Prostate gland (tissue), 2 donors: ENCODE measurements at places on chromosomes 7 and 10.

DNA sequence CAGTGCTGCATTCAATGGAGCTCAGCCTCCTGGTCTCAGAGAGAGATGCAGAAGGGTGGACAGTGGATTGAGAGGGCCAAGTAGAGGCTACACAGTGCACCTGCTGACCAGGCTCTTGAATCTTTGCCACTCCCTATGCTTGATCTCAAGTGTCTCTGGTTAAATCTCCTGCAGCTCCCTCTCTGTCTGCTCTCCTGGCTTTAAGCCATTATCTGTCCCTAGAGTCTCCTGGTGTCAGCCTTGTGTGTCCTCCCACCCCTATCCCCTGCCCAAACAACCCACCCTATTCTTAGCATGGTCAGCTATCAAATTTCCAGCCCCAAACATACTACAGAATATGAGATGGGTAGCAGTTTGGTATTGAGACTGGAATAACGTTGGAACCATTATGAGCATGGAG lies 479.3 kb upstream of the CELF2 start:
- DNase-seq, result no peak

- DNase-seq, result no peak
Observed at GRCh38 chr10:97515271-97515978, 16.7 kb downstream of the UBTD1 start.

GRCh38 chr10:71465551-71466252 lies 69.0 kb downstream of the CDH23 start:
- no peak for DNase-seq

GRCh38 chr10:118423800-118424442 lies 81.8 kb upstream of the FAM204A start:
- peak; percentile 63 for DNase-seq

- DNase-seq, result no peak
Observed at GRCh38 chr7:100607111-100607510, 4.9 kb downstream of the PCOLCE start.

DNA sequence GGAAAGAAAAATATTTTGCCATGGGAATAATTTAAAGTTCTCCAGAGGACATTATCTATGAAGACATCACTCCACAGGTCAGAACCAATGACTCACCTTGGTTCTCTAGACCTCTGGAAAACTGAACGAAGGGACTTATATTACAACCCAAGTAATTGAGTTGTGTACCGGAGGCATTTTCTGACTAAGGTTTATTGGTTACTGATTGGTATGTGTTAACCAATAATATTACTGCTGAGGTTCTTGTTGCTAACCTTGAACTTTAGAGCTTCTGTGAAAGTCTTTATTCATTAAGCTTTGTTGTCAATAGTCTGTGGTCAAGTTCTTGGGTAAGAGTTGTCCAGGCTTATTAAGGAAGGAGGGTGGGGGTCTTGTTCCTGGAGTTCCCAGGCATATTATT lies 78.1 kb upstream of the MTPN start:
- DNase-seq, result no peak

DNA sequence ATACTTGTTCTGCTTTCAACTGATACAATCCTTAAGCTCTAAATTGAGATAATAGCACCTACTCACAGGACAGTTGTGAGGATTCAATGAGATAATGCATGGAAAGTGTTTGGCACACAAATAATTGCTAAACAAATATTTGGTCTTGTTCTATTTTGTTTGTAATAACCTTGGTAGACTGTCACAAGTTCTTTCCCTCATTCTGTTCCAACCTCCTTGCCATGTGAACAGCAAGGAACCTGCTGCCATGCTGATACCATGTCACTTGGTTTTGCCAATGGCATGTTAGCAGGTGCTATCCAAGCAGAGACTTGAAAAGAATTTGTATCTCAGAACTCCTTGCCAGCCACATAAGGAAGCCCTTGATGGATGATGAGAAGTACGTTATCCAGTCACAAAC lies 24.8 kb upstream of the TECTB start:
- no peak for DNase-seq

DNA sequence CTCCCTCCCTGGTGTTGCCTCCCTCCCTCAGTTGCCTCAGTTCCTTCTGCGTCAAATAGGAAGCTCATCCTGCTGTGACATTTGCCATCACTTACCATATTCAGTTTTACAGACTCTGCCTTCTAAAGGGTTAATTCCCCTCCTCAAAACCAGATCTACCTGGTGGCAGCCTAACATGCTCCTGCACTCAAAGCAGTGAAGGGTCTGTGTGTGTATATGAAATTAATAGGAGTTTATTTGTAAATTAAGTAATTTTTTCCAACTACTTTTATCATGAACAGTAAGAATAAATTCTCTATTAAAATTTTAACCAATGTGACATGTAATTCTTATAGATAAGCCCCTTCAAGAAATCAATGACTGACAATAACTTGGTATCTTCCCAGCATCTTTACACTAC lies 158.6 kb upstream of the INSYN2A start:
- no peak for DNase-seq

GRCh38 chr7:90818341-90818740 lies 222.2 kb downstream of the CDK14 start:
- DNase-seq, result no peak

DNA sequence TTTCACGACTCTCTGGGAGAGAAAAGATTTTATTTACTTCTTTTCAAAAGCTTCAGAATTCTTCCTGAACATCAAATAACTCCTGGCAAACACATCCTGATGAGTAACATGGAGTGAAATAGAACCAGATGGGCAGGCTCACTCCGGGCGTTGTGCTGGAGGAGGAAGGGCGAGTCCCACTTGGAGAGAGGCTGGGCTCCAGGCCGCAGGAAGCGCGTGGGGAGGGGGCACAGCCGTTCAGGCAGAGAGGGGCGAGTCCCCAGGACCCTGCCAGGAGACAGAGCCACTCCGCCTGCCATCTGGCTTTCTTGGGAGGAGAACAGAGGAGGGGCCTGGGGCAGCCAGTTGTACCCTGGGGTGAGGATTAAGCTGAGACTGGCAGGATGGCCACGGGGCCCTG lies 265.9 kb upstream of the ZMIZ1 start:
- peak; percentile 53 for DNase-seq

GRCh38 chr10:21167288-21168010 lies 270.3 kb upstream of the NEBL start:
- DNase-seq, result no peak

DNA sequence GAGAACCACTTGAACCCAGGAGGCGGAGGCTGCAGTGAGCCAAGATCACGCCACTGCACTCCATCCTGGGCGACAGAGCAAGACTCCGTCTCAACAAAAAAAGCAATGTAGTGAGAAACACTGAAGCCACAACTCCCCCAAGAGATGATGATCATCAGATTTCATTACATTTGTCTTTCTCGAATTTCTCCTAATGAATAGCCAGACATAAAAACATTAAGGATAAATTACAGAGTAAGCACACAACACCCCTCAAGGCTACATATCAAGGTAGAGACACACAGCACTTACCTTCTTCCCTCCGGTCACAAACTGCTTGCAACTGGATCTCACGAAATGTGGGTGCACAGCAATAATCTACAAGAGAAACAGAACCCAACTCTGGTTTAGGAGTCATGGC lies 91.5 kb downstream of the VPS41 start:
- DNase-seq, result no peak

DNA sequence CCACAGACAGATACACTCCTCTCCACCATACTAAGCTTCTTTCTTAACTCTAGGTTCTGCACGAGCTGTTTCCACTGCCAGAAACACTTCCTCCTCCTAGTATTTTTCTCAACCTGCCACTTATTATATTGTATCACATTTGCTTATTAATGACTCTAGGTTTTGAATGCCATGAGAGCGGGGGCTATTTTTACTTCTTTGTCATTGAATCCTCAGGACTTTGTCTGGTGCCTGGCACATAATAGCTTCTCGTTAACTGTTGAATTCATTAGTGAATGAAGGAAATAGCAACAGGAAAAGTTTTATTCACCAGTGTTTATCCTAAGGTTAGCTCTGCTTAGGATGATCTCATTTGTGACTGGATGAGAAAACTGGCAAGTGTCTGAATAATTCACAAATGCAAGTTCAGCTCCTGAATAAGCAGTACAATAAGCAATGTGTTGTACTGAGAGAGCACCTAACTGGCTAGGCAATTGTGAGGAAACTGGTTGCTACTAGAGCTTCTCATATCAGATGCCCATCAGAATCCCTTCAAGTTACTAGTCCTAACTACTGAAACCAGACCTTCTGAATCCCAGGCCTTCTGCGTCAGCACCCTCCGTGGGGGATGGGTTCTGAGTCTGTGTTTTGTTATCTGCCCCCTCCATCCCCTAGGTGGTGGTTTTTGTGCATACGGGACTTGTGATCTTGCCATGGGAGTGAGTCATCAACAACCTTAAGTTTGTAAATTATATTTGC lies 92.7 kb downstream of the LSMEM1 start:
- DNase-seq, result no peak

- peak; percentile 59 for DNase-seq
Observed at GRCh38 chr7:1742555-1743303, 72.7 kb downstream of the ELFN1 start.

DNA sequence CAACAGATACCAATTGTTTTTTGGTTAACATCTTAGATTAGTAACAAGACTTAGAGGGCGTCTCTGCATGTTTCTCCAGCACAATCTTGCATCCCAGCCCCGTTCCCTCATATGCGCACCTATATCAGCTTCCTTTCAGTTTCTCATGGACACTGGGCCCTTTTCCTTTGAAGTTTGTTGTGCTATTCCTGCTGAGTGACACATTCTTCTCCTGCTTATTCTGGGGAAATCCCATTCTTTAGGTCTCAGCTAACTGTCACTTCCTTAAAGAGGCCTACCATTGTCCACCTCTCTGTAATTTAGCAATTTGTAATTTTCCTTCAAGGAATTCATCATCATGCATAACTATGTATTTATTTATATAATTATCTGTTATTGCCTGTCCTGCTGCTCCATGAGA lies 110.3 kb upstream of the STEAP1B start:
- DNase-seq, result no peak

DNA sequence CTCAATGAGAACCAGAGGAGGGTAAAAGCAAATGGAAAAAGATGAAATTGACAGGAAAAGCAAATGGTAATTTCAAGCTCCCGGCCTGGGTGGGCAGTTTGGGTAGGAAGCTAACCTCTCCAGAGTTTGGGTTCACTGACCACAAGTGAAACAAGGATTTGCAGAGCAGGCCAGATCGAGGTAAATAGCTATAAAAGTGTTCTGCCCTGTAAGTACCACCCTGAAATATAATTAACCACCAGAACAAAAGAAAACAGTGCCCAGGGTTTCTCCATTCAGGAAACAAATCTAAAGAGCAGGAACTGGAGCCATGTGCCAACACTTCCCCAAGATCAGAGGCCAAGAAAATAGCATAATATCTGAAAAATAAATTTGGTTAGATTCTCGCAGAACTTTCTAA lies 276.7 kb upstream of the MEOX2 start:
- DNase-seq, result no peak

DNA sequence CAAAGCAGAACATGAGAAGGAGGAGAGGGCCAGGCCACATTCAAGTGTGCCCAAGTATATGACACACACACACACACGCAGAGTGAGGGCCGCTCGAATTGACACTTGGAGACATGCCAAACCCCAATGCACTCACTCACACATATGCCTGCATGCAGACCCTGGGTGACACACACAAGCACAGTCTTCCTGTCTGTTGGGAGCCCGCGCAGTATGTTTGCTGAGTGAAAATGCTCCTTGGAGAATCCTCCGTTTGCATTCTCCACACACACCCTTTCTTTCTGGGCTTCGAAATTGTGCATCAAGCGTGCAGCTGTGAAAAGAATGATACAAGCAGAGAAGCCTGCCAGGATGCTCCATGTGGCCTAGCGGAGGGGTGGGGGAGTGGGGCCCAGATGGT lies 120.9 kb downstream of the PLXNA4 start:
- no peak for DNase-seq
